ENCODE measurements at places on chromosomes 7 and 10. TPM values are rescaled to one million over a fixed set of nuclear protein-coding genes. Genes with fewer than 3 reads are reported as not detected.

Gene GJD4
- total RNA-seq: not detected

Gene SPAM1
- total RNA-seq: not detected

Gene WDFY4
- 8.0 TPM for total RNA-seq

- DNase-seq: no peak
Observed at GRCh38 chr7:151320263-151320845, 21.3 kb upstream of the NUB1 start.

- no peak for DNase-seq
Observed at GRCh38 chr7:159141660-159142059, 3.0 kb downstream of the VIPR2 start.

DNA sequence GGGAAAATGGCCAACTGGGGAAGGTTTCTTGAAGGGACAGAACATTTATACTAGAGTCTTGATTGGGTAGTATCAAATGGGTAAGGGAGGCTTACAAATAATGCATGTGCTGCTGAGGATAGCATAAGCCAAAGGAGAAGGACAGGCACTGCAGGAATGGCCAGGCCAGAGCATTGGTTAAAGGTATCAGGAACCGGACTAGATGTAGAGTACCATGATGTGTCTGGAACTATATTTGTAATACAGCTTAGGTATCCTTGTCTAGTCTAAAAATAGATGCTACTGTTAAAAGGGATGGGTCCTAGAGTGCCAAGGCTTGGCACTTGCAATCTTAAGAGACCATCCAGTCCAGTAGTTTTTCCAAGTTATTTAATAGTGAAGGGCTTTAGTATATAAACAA lies 20.3 kb downstream of the TMEM243 start:
- DNase-seq: no peak

Gene ICA1
- total RNA-seq: 59.1 TPM

DNA sequence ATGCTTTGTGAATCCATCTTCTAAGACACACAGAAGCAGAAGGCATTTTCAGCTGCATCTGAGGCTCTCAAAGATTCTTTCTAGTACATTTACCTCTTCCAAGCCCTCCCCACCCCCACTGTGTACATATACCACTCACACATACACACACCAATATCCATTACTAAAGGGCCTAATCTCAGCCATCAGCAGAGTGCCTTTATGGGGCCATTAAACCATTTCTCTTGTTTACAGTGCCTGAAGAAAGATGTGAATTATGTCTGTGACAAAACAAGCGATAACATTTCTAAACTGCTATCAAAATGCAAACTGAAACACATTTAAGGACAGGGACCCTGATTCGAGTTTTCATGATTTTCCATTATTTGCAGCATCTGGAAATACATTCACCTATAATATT lies 40.0 kb downstream of the ETV1 start:
- peak; percentile 44 for DNase-seq

- no peak for DNase-seq
Observed at GRCh38 chr10:67527351-67527750, 168.6 kb downstream of the CTNNA3 start.

GRCh38 chr10:124213899-124214510 lies 120.6 kb upstream of the CHST15 start:
- DNase-seq: no peak

Measured in stomach (tissue), 19 donors.